ENCODE measurements at places on chromosomes 1 and 21.

DNA sequence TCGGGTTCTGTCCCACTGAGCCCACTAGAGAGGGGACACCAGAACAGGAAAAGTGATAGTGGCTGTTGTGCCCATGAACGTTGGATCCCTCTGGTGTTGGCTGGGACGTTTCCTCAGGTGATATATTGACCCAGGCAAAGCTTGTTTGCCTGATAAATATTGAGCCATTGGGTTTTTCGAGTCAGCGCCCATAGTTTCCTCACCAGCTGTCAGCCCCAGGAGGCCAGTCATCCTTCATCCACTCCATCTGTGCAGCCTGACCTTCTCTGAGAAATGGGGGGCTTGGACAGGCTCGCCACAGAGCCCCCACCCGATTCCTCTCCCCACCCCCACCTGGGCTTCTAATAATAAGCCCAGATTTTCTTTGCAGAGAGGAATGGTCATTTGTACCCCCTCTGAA is 13.3 kb downstream of the DISP3 start:
- no peak for DNase-seq

- DNase-seq = no peak
Measured at GRCh38 chr1:37677143-37677439, 15.2 kb upstream of the CDCA8 start.

GRCh38 chr1:110426854-110427253 is 19.4 kb upstream of the LAMTOR5 start:
- DNase-seq = no peak

GRCh38 chr21:45533361-45533845 is 8.8 kb downstream of the SLC19A1 start:
- no peak for DNase-seq

- no peak for DNase-seq
Measured at GRCh38 chr21:38396325-38396724, 102.0 kb downstream of the ERG start.

DNA sequence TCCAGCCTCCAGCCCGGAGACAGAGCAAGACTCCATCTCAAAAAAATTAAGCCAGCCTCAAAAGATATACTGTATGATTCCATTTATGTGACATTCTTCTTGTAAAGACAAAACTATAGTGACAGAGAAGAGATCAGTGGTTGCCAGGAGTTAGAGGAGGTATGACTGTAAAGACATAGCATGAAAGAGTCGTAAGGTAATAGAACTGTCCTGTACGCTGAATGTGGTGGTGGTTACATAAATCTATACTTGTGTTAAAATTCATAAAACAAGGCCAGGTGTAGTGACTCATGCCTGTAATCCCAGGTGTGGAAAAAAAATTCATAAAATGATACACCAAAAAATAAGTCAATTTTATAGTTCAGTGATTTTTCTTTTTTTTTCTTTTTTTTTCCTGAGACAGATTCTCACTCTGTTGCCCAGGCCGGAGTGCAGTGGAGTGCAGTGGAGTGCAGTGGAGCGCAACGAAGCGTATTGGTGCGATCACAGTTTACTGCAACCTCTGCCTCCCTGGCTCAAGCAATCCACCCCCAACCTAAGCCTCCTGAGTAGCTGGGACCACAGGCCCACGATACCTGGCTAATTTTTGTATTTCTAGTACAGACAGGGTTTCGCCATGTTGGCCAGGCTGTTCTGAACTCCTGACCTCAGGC is 84.9 kb upstream of the CXADR start:
- no peak for DNase-seq

DNA sequence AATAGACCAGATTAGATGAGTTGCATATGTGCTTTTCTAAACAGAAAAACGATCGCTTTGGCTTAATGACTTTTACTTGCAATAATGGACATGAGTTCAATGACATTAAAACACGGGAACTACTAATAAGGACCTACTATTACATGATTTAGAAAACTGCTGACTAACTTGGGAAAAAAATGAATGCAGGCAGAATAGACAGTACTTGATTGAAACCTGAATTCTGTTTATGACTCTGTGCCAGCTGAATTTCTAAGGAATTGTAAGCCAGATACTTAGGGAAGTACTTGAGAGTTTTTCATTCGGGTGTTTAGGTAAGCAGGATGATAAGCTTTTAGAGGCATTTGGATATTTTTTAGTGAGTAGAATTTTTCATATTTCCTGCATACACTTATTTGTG is 12.0 kb downstream of the ADGRL2 start:
- DNase-seq = no peak
